DND-41 (cell line): ENCODE measurements at places on chromosomes 12 and 14.

GRCh38 chr12:46956451-46957035, 122.9 kb upstream of the PCED1B start:
- DNase-seq = no peak

DNA sequence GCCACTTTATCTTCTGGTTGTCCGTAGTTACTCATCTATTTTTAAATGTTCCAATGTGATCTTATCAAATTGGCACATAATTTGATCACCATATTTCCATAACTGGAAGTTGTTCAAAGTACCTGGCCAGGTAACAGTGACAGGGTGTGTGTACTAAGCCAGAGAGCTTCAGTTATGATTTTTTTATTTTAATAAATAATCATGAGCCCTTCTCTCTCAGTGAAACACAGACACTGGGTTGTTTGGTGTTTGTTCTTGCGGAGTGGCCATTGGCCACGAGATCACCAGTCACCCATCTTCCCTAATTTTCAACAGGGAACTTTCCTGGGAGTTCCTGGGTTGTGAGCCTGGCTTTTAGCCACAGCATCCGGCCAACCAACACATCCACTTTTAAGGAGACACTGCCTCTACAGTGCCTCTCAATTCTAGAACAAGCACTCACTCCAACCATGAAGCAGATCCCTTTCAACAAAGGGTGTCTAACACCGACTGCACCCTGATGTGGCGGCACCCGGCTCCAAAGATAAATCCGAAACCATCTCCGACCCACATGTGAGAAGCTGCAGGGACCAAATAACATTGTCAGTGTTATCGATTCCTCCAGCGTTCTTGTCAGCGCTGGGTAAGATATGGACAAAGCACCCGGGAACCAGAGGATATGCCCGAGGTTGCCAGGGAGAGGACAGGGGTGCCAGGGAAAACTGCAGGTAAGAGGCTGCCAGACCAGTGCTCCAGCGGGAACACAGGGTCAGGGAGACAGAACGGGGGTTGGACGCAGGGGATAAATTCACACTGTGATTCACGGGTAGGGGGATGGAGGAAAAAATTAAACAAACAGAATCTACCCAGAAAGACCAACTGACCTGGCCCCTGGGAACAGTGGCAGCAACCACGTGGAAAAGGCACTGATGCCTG, 49.9 kb downstream of the FOXN3 start:
- no peak for DNase-seq

DNA sequence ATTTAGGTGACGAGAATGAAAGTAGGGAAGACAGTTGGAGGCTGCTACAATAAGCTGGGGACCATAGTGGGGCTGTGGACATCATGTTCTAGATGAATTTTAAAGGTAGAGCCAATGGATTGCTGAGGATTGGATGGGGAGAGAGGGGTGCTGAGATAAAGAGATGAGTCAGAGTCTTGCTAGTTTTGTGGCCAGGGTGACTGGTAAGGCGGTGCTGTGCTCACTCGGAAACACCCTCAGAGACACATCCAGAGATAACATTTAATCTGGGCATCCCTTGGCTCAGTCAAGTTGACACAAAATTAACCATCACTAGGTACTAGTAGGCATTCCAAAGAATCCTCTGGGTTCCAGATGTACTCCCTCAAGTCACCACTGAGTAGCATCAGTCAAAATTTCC, 170.7 kb downstream of the ADCK1 start:
- DNase-seq = no peak

- DNase-seq = no peak
Measured at GRCh38 chr12:62632411-62632918, 165.8 kb downstream of the MON2 start.

- no peak for DNase-seq
Measured at GRCh38 chr12:86743875-86744536, 487.8 kb upstream of the MGAT4C start.

- no peak for DNase-seq
Measured at GRCh38 chr14:97395068-97395467, 597.9 kb downstream of the VRK1 start.

DNA sequence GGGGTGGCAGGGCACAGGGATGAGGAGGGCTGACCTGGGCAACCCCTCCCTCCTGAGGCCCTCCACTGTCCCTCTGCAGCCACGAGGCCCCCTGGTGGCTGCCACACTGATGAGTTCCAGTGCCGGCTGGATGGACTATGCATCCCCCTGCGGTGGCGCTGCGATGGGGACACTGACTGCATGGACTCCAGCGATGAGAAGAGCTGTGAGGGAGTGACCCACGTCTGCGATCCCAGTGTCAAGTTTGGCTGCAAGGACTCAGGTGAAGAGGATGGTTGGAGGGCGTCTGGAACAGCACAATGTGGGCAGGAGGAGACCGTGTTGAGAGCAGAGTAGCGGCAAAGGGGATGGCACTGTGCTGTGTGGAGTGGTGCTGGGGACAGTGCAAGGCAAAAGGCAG, 25.7 kb upstream of the LRP1-AS start:
- DNase-seq = no peak

- DNase-seq = no peak
Measured at GRCh38 chr14:51547260-51547659, 104.5 kb upstream of the FRMD6 start.

DNA sequence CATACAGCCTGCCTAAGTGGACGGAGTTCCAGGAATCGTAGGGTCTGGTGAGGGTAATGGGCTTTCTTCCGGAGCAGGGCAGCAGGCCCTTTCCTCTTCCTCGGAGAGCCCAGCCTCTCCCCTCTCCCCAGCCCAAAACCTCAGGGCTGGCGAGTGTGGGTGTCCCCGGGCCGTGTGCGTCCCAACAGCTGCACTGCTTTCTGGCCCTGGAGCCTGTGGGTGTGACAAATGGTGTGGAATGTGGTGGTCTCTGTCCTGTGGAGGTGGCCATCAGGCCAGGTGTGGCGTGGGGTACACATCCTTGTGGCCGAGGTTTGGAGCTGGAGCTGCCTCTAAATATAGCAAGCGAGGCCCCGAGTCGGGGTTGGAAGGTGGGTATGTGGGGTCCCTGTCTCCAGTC, 8.5 kb downstream of the ORAI1 start:
- DNase-seq = no peak

- DNase-seq = no peak
Measured at GRCh38 chr14:83548061-83548839, 1981.7 kb upstream of the FLRT2 start.

GRCh38 chr14:105910426-105910825, 384.0 kb downstream of the TMEM121 start:
- no peak for DNase-seq

GRCh38 chr12:69115951-69116350, 123.4 kb upstream of the CPSF6 start:
- DNase-seq = no peak

- no peak for DNase-seq
Measured at GRCh38 chr12:17459214-17459613, 630.8 kb downstream of the RERGL start.

GRCh38 chr12:6084969-6085450, 39.5 kb downstream of the VWF start:
- DNase-seq = no peak

DNA sequence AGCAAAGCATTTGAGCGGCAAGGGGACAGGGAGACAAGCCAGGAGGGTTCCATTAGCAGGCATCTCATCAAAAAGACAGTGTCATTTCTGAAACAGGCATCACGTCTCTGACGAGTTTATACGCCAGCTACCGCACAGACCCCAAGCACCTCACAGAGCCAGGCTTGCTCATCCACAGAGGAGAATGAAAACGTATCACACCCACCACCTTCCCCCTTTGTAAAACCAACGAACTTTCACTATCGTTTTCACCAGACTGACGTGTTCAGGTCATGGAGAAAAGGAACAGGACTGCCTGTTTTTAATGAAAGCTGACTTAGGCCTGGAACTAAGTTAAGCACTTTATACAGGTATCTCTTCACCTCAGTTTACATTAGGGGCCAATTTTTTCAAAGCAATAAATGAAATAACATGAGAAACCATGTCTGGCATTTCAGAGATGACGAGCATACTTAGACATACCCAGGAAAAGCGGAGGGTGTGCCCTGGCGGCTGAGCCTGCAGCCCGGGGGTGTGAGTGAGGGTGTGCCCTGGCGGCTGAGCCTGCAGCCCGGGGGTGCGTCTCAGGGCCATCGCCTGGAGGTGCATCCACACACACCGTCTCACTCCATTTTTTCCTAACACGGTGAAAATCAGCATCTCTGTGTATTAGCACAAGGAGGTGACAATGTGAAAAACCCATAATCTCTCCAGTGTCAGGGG, 41.9 kb downstream of the STX2 start:
- no peak for DNase-seq

GRCh38 chr12:96880220-96880619, 26.8 kb upstream of the NEDD1 start:
- no peak for DNase-seq
